IPS DF 6.9 (cell line): ENCODE measurements at places on chromosomes 1 and 21.

DNA sequence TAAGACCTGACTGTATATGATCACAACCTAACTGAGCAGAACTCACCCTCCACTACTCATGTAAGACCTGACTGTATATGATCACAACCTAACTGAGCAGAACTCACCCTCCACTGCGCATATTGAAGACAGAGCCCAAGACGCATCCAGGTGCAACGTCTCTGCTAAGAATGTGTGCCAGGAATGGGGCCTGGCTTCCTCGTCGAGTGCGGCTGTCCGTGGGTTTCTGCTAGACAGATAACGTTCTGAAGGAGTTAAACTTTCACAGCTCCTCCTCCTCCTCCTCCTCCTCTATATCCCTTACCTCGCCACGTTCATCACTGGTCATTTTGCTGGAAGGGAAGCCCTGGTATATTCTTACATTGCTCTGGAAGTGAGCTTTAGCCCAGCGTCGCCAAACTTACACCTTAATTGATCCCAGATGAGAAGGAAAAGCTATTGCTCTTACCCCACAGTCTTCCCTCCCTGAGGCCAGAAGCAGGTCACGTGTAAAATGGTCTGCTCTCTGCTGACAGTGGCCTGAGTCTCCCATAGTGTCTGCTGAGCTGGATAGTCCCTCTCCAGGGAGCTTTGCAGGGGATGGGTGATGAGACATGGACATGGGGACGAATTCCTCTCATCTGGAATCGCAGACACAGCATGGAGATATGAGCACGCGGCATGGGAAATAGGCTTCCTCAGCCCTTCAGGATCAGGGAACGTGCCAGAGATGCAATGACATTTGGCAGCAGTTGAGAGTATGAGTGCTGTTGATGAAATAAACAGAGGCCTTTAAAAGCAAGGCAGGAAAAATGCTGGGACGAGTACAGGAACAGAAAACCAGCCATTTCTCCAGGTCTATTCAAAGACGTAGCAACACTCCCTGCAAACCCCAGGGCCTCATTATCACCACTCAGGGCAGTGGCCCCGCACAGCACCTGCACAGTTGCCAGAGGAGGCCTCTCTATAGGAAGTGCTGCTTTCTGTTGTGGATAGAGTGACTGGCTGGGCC, 528.1 kb downstream of the KIF26B start:
- no peak for DNase-seq

DNA sequence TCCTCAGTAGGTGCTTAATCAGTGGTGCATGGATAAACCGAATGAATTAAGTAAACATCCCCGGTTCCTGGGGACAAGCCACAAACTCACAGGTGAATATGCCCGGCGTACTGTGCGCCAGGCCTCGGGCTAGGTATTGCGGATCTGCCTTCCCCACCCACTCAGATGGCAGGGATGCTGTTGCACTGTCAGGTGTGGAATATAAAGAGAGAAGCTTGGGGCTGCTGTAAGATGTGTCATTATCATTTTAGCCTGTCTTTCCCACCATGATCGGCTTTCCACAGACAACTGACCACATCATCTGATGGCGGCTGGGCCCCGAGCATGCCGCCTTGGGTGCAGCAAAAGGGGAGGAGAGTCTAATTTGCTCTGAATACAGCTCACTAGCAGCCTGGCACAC, 45.4 kb upstream of the LRP8 start:
- DNase-seq = no peak

DNA sequence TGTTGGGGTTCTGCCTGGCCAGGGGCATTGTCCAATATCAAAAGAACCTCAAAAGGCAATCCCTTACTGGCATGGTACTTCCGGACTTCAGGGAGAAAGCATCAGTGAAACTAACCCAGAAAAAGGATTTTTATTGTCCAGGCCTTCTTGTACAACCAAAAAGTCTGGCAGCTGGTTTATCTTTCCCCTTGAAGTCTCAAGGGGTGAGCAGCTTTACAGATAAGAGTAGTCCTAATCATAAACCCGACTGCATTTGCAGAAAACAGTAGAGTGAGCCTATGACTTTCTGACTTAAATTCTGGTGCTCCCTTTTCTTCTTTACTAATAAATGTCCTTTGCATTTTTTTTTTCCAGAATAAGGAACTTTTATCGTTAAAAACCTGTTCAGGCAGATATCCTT, 104.0 kb upstream of the CHRM3 start:
- no peak for DNase-seq

GRCh38 chr1:207031632-207032264, 808 bp downstream of the C1orf116 start:
- no peak for DNase-seq

DNA sequence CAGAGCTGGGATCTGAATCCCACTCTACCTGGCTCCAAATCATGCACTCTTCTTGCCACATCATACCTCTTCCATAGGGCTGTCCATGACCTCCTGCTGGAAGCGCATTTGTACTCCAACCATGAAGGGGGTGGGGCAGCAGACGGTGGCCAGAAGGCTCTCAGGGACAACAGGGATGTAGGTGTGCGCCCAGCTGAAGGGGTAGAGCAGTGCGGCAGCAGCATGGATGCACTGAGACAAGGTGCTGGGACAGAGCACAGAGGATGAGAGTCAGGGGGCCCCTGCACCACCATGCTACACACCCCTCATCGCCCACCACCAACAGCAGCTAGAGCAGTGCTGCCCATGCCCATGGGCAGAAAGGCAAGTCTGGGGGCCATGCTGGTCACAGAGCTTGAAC, 8.4 kb downstream of the DENND2D start:
- DNase-seq = no peak

GRCh38 chr1:145884675-145885074, 991 bp downstream of the ANKRD35 start:
- no peak for DNase-seq

GRCh38 chr1:56639211-56639610, 5.9 kb upstream of the PRKAA2 start:
- no peak for DNase-seq

DNA sequence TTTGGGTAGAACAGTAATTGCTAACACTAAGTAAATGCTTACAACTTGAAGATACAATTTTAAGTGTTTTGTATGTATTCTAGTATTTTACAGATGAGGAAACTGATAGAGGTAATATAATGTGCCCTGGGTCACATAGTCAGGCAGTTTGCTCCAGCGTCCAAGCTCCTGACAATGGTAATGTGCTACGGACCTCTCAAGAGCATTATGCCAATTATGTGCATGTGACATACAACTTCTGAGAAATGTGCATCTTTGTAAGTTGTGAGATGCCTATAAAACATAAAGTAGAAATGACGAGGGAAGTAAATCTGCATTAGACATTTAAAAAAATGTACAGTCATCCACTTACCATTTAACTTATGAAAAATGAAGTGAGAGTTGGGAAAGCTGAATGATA, 186.8 kb downstream of the LRRC7 start:
- no peak for DNase-seq

GRCh38 chr1:30765556-30766434, 8.2 kb upstream of the LAPTM5 start:
- no peak for DNase-seq

- no peak for DNase-seq
These were observed 9.0 kb downstream of the LGR6 start for GRCh38 chr1:202202500-202203168.

DNA sequence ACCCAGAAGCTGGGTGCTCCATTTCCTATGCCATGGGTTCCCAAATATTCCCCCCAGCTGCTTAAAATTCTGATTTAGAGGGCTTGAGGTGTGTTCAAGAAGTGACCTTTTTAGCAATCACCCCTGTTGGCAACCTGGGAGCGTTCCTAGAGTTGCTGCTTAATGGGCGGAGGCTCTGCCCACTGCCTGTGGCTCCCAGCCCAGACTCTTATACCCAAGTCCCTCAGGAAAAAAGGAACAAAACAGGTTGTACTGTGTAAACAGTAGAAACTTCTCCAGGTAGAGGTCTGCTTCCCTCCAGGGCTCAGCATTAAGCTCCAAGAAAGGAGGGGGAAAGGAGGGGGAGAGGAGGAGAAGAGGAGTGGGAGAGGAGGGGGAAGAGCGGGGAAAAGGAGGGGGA, 14.6 kb upstream of the TENT5C start:
- DNase-seq = no peak

DNA sequence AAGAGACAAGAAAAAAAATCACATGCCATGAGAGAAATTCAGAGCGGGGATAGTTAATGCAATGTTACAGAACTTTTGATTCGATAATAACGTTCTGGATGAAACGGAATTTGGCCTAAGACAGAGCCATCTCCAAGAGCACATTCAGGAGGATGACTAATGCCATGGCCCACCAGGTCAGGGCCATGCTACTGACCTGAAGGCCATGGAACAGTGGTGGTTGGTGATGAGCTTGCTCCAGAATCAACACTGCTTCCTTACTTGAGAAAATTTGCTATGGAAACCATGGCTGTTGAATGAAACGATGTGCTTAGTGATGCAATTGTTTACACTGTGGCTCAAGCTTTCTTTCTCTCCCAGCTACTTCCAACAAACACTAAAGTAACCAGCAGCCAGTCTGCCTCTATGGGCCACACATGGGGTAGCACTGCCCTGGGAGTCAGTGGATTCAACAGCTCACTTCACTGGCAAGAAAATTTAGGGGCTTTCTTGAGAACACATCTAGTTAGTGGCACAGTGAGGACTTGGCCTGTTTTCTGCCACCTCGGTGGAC, 299.1 kb downstream of the PCP4 start:
- DNase-seq = no peak

DNA sequence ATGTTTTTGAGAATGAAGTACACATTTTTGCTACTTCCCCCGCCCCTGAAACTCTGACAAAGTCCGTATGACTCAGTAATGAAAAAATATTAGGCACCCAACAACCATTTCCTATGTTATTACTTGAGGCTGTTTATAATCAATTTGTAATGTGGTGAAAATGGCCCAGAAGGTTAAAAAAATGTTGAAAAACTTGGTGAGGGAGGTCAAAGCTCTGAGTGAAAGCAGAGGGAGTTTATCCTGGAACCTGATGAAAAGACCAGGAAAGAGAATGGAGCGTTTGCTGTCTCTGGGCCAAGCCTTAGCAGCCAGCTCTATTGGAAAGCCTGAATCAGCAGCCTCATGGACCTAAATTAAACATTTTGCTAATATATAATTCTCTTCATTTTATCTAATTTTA, 367.7 kb upstream of the NEGR1 start:
- no peak for DNase-seq

DNA sequence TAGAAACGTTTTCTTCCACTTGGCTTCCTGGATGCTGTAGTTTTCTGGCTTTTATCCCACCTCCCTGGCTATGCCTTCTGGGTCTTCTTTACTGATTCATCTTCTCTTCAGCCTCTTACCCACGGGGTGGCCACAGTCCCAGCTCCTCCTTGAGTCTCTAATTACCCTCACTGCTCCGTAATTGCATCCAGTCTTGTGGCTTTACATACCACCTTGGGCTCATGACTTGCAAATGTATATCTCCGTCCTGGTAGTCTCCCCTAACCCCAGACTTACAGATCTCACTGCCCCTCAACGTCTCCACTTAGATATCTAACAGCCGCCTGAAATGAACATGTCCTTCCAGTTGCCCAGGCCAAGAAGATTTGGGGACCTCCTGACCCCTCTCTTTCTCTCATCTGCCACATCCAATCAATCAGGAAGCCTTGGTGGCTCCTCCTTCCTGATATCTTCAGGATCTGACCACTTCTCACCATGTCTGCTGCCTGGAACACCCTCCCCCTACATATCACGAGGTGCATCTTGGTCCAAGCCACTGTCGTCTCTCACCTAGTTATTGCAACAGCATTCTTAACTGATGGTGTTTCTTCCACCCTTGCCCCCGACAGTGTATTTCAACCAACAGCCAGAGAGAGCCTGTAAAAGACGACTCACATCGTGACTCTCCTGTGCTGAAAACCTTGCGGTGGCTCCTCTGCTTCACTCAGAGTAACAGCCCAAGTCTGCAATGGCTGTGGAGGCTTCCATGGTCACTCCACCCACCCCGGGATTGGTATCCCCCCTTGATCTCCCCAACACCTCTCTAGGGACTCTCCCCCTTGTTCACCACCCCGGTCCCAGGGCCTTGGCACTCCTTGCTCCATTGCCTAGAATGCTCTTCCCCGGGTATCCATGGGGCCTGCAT, 219.0 kb upstream of the POU3F1 start:
- no peak for DNase-seq

DNA sequence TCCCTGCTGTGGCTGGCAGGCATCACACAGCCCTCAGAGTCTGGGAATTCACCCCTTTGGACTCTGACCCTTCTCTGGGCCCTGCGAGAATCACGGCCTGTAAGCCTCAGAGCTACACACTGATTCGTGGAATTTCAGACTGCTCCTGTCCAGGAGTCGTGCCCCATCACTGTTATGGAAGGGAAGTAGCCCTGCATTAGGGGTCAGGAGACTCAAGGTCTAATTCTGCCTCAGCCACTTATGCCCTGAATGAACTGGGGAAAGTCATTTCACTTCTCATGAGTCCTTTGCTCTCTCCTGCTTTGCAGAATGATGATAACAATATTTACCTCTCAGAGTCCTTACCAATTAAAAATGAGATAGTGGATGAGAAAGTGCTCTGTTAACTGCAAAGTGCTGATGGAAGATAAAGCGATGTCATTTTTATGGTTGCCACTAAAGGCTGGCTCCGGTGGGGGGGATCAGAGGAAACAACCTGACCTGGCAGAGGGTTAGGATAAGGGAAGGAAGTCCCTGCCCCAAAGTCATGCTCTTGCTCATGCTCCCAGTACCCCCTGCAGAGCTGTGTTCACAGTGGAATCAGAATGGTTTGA, 148.6 kb upstream of the CD34 start:
- DNase-seq = no peak

- DNase-seq = no peak
These were observed 25.8 kb upstream of the LRRN2 start for GRCh38 chr1:204711103-204711946.

- no peak for DNase-seq
These were observed 183.0 kb downstream of the CYYR1 start for GRCh38 chr21:26389971-26390641.

DNA sequence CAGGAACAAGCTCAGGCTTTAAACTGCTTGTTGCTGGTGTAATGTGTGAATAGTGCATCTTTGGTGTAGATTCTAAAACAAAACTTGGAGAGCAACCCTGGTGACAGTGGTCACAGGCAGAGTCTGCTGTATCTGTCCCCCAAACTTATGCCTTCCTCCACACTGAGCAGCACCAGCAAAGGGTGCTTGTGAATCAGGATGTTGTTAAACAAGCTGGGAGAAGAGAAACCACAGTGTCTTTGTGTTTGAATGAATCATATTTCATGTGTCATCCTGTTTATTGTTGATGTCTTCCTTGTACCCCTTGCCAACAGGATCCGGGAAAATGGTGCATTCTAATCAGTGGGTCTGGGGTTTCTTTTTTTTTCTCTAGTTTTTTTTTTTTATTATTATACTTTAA, 91.9 kb upstream of the COG2 start:
- no peak for DNase-seq
